Forelimb muscle (tissue), 1 donor: ENCODE measurements at places on chromosomes 2 and 18.
A peak's percentile ranks its signal among the peaks of the same experiment; 100 is the strongest.

DNA sequence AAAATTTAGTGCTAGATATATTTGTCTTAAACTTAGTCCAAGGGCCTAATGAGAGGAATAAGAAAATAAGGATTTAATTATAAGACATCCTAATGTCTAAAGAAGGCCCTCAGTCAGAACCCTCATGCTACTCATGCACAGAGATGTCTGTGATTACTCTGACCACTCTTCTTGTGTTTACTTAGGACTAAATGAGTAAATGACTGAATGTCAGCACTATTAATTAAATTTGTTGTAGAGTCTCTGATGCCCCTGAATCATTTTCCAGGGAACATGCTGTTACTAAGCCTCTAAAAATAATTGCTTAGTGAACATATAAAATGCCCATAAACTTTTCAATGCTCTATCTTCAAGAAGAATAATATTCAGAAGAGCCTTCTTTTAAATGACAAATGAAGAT, 32.4 kb downstream of the GULP1 start:
- DNase-seq: no peak

- no peak for DNase-seq
Measured at GRCh38 chr2:157691131-157691530, 62.5 kb upstream of the ACVR1C start.

- no peak for DNase-seq
Measured at GRCh38 chr2:101998896-101999789, 7.4 kb downstream of the IL1R2 start.

DNA sequence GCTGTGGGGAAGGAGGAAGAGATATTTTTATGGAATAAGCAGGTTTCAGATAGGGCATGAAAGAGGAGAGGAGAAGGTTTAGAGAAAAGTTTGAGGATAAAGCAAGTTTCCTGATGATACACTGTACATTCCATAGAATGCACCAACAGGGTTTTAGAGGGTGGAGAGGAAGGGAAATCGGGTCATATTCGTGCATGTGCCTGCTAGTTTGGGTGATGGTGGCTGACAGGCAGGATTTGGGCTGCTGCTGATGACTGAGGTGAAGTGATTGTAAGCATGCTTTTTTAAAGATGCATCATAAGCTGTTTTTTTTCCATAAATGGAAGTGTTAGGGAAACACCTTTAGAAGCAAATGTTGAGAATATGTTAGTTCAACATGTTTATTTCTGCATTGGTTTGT, 68.8 kb downstream of the PMAIP1 start:
- no peak for DNase-seq

- no peak for DNase-seq
Measured at GRCh38 chr2:159410276-159410675, 123.8 kb upstream of the WDSUB1 start.

- no peak for DNase-seq
Measured at GRCh38 chr2:24828238-24828996, 35.2 kb downstream of the CENPO start.

GRCh38 chr2:240914645-240915525, 8.7 kb downstream of the CROCC2 start:
- no peak for DNase-seq

- DNase-seq: no peak
Measured at GRCh38 chr2:108776475-108776874, 10.1 kb upstream of the CCDC138 start.

GRCh38 chr2:65053199-65053598, 3.0 kb upstream of the CEP68 start:
- DNase-seq: no peak

DNA sequence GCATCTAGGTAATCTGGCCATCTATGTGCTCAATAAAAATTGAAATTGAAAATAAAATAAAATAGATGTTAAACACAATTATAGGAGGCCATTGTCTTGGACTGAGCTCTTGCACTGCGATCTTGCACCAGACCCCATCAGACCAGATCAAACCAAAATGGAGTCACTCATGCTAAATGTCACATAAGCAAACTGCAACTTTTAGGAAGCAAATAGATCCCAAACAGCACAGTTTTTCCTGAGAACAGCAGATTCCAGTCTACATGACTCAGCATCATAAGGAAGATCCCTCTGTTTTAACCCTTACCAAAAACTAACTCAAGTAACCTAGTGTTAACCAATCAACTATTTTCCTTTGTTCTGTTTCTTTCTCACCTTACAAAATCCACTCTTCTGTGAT, 57.7 kb upstream of the LRP1B start:
- DNase-seq: no peak

- no peak for DNase-seq
Measured at GRCh38 chr2:25642298-25642697, 31.1 kb downstream of the DTNB start.

GRCh38 chr2:45134014-45134413, 124.8 kb upstream of the SIX2 start:
- DNase-seq: no peak

GRCh38 chr2:224078656-224079055, 39.6 kb upstream of the SERPINE2 start:
- DNase-seq: no peak

- peak; percentile 19 for DNase-seq
Measured at GRCh38 chr2:149329489-149330126, 779 bp upstream of the LYPD6 start.

DNA sequence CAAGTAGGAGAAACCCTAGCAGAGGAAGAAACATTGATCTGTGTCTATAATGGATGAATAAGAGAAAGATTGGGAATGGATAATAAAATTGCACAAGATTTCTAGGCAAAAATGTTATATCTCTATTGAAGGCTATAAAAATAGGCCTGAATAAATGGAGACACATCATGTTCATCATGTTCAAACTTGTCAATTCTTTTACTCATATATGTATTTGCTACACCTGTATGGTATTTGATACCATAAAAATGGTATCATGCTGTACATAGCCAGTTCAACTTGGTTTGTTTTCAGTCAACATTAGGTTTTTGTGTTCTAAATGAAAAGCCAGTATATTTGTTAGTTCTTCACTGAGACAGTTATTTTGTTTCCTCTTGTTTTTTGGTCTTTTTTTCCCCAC, 132.2 kb upstream of the RNF152 start:
- DNase-seq: no peak

- DNase-seq: no peak
Measured at GRCh38 chr2:46821600-46821999, 94.0 kb downstream of the MCFD2 start.

- no peak for DNase-seq
Measured at GRCh38 chr2:71727562-71727961, 274.2 kb downstream of the DYSF start.

DNA sequence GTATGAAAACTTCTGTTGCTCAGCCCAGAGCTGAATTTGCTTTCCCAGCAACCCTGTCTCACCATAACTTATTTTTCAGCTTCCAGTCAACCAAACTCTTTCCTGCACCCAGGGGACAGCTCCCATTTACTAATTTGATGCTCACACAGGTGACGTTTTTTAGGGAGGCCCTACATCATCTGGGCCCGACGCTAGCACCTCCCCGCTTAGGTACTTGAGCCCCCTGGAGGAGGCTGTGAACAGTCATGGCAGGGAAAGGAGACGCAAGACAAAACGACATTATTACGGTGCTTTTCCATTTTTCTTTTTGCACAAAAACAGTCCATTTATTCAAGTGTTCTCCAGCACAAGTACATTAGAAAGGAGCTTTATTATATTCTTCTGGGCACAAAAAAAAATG, 59.2 kb upstream of the POMC start:
- no peak for DNase-seq

DNA sequence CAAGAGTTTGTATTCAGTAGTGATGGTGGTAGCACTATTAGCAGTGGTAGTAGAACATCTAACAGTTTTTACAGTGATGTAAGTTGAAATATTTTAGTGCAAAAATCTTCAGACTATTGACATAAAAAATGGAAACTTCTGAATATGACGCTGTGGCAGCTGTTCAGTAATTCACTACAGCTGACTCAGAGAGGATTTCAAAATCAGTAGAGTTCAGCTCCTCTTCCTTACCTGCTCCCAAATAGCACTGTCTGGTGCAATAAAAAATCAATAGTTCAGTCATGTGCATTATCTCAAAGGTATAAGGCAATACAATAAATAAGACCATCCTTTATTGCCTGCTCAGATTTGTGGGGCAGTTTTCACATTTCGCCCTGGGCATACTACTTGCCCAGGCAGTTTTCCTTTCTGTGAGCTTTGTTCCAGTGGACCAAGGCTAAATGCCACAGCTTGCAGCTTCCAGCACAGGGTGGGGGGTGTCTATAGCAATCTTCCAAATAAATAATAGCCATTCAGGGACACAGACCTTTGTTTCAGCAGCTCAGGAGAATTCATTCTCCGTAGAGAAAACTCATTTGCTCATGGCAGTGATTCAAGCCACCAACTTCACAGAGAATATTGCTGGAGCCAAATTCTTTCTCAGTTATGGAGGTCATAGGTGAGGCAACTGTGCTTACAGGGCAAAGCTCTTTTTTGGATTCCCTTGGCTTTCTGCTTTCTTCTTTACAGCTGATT, 33.9 kb upstream of the GORASP2 start:
- DNase-seq: no peak

GRCh38 chr2:210000464-210001324, 1.7 kb upstream of the RPE start:
- no peak for DNase-seq

- DNase-seq: no peak
Measured at GRCh38 chr18:25853691-25854433, 236.6 kb downstream of the SS18 start.

DNA sequence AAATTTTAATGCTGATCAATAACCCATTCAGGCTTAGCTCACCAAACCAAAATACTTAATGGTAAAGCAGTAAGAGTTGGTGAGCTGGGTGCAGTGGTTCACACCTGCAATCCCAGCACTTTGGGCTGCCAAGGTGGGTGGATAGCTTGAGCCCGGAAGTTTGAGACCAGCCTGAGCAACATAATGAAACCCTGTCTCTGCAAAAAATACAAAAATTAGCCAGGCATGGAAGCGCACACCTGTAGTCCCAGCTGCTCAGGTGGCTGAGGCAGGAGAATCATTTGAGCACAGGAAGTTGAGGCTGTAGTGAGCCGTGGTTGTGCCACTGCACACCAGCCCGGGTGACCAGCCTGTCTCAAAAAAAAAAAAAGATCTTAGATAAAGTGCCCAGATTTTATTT, 35.7 kb upstream of the MPP4 start:
- no peak for DNase-seq

GRCh38 chr2:101140978-101141655, 10.1 kb downstream of the TBC1D8 start:
- no peak for DNase-seq

DNA sequence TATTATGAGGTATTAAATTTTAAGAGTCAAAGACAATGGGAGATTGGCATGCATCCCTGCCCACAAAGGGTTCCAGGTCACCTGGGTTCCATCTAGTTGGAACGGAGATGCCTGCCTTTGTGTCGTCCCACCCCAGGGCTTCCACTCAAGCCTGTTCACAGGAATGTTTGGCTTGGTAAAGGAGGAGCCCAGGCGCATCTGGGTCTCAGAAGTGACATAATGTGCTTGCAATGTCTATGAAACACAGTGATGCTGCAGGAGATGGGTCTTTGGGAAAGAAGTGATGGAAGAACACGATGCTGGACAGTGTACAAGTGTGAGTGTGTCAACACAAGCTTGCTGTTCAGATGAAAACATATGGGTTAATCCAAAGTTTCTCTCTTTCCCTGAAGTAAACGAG, 49.6 kb upstream of the ZNF396 start:
- no peak for DNase-seq
